ENCODE measurements at places on chromosomes 12 and 14. TPM values are rescaled to one million over a fixed set of nuclear protein-coding genes. Genes with fewer than 3 reads are reported as not detected.

NEMP1 gene
- 1.9 TPM for total RNA-seq

KRT2 gene
- not detected for total RNA-seq

OVCH1 gene
- not detected for total RNA-seq

RTL1 gene
- total RNA-seq: not detected

AQP2 gene
- not detected for total RNA-seq

MIPOL1 gene
- 6.2 TPM for total RNA-seq

GAS2L3 gene
- total RNA-seq: 1.2 TPM

SOX5 gene
- total RNA-seq: 3.9 TPM

PIK3C2G gene
- not detected for total RNA-seq

PLEKHG7 gene
- total RNA-seq: not detected

KRT73 gene
- total RNA-seq: not detected

ASIC1 gene
- total RNA-seq: 1.4 TPM

CLEC4D gene
- total RNA-seq: 0.63 TPM

CLEC2D gene
- total RNA-seq: 6.9 TPM

RPS26 gene
- 134 TPM for total RNA-seq

PRB2 gene
- not detected for total RNA-seq

CAPZA3 gene
- not detected for total RNA-seq

GSKIP gene
- total RNA-seq: 14.8 TPM

TMEM106C gene
- total RNA-seq: 54.7 TPM

TPPP2 gene
- not detected for total RNA-seq

SENP1 gene
- 11.6 TPM for total RNA-seq

TMPRSS12 gene
- total RNA-seq: not detected

KRT71 gene
- not detected for total RNA-seq

SLC38A4 gene
- 0.28 TPM for total RNA-seq

PLEK2 gene
- total RNA-seq: 1.1 TPM

RASAL1 gene
- total RNA-seq: not detected

NRL gene
- 5.0 TPM for total RNA-seq

RPGRIP1 gene
- total RNA-seq: not detected

STXBP6 gene
- total RNA-seq: 13.5 TPM

SNX6 gene
- total RNA-seq: 63.5 TPM

DIO3 gene
- 0.55 TPM for total RNA-seq

IGFBP6 gene
- total RNA-seq: 99.0 TPM

Data from right atrium auricular region (tissue), 2 donors.